GM03348 (cell line): ENCODE measurements at places on chromosomes 5 and 9.

DNA sequence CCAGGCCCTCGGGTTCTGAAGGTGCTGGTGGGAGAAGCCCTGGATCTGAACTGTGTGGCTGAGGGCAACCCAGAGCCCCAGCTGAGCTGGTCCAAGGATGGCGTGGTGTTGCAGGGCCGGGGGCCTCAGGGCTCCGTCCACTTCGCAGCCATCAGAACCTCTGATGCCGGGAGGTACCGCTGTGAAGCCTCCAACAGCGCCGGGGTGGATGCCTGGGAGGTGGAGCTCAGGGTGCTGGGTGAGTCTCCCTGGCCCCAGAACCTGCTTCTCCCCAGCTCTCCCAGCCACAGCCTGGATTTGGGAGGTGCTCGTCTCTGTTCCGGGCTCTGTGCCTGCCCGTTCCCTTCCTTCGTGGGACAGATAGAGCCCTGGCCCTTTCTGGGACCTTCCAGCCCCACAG, 75.6 kb downstream of the HMCN2 start:
- DNase-seq: no peak

GRCh38 chr5:178642351-178642909, 15.6 kb upstream of the CLK4 start:
- DNase-seq: no peak

DNA sequence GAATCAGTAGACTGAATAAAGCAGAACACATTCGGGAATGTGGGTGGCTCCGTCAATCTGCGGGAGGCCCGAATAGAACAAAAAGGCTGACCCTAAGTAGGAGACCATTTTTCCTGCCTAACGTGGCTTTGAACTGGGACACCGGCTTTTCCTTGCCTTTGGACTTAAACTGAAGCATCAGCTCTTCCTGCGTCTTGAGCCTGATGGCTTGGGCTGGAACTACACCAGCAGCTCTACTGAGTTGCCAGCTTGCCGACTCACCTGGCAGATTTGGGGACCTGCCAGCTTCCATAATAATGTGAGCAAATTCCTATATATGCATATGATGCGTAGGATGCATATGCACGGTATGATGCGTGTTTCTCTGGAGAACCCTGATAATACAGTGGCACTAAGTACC, 111.3 kb downstream of the DAPK1 start:
- no peak for DNase-seq

- DNase-seq: no peak
These were observed 8.8 kb downstream of the TMEM171 start for GRCh38 chr5:73129143-73129542.

- DNase-seq: no peak
These were observed 143.3 kb upstream of the LMX1B start for GRCh38 chr9:126470241-126470993.

DNA sequence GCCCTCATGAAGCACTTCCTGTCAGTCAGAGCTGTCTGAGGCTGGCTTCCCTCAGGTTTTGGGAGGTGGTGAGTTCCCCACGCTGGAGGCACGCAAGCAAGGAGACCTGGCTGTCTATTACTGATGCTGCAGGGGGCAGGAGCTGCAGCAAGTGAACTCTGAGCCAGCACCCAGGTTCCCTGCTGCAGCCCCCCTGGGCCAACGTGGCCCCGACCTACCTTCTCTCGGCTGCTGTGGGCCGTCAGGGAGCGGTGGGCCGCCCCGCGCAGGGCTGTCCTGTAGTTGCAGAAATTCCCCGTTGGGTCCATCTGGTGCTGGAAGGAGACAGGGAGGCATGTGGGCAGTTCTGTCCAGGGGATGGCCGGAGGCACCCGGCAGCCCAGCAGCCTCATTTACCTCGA, 46.8 kb upstream of the RNF130 start:
- no peak for DNase-seq

GRCh38 chr5:116738615-116739261, 164.1 kb upstream of the SEMA6A start:
- DNase-seq: no peak

- DNase-seq: no peak
These were observed 47.7 kb downstream of the SH3RF2 start for GRCh38 chr5:145984072-145984471.

DNA sequence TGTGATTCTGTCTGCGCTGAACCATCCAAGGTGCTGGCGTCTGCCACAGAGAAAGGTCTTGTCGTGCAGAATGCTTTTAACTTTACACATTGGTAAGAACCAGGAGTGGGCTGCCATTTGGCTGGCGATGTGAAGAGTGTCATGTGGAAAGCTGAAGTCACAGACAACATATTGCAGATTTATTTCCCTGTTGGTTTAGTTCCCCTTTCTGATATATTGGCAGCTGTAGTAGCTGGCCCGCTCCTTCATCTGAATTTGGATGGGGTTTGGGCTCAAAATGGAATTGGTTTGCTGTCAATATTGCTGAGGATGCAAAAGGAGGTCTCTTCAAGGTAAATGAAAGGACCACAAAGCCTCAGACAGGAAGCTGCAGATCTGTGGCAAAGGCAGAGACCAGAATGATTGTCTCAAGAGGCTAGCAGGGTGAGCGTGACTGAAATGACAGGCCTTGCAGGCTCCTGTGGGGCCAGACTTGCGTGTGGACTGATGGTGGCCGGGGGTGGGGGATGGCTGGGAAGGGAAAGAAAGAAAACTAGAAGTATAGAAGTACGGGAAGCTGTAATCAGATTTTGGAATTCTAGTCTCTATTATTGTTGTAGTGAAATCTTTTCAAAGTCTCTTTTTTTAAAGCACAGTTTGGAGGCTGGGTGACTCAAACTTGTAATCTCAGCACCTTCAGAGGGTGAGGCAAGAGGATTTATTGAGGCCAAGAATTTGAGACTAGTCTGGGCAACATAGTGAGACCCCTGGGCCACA, 25.1 kb upstream of the CD180 start:
- no peak for DNase-seq

GRCh38 chr5:28808967-28809810, 1770.8 kb upstream of the CDH9 start:
- DNase-seq: peak; percentile 2
